Fibroblast of the conjunctiva (primary cell): ENCODE measurements at places on chromosomes 6 and 20.

- no peak for DNase-seq
Measured at GRCh38 chr6:106227612-106228507, 97.7 kb downstream of the ATG5 start.

GRCh38 chr20:60345106-60345505, 386.9 kb downstream of the CDH26 start:
- no peak for DNase-seq

GRCh38 chr6:96704713-96705112, 132.6 kb downstream of the GPR63 start:
- no peak for DNase-seq

- DNase-seq = no peak
Measured at GRCh38 chr6:154572556-154572955, 62.1 kb upstream of the CNKSR3 start.

DNA sequence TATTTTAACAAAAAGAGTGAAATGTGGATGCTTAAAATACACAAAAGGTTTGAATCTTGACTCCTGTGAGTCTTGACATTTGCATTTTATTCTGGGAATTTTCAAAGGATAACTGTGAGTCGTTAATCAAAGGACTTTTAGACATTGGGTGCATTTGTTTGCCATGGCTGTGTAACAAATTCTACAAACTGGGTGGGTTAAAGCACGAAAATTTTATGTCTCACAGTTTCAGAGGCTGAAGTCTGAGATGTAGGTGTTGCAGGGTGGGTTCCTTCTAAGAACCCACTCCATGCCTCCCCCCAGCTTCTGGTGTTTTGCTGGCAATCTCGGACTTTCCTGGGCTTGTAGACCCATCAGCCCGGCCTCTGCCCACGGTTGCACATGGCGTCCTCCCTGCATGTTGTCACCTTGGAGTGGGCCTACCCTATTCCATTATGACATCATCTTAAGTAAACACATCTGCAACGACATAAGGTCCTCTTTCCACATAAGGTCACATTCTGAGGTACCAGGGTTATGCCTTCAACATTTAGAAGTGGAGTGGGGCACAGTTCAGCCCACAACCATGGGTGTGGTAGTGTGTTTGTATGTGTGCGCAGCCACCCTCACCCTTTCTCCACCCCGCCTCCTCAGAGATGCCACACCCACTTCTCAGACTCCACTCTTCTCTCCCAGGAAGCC, 113.1 kb downstream of the FOXA2 start:
- no peak for DNase-seq

GRCh38 chr20:56776345-56776744, 147.2 kb downstream of the TFAP2C start:
- no peak for DNase-seq

GRCh38 chr6:159935065-159935464, 33.8 kb upstream of the IGF2R start:
- no peak for DNase-seq

DNA sequence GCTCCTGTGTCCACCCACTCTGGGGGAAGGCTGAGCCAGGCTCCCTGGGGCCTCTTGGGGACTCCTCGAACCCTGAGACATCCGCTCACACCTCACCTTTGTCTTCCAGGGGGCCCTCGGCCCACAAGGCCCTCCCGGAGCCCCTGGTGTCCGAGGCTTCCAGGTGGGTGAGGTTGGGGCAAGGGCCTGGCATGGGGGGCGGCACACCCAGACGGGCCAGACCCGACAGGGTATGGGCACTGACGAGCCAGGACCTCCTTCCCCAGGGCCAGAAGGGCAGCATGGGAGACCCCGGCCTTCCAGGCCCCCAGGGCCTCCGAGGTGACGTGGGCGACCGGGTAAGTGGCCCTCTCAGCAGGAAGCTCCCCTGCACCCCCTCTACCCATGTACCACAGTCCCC, 13.4 kb downstream of the COL9A3 start:
- no peak for DNase-seq

- no peak for DNase-seq
Measured at GRCh38 chr6:12196326-12196936, 93.7 kb upstream of the EDN1 start.
